ENCODE measurements at places on chromosomes 16 and 17. TPM values are rescaled to one million over a fixed set of nuclear protein-coding genes. Genes with fewer than 3 reads are reported as not detected.

- DNase-seq = peak; percentile 94
These were observed 681 bp downstream of the XPO6 start for GRCh38 chr16:28210979-28211588.

DNA sequence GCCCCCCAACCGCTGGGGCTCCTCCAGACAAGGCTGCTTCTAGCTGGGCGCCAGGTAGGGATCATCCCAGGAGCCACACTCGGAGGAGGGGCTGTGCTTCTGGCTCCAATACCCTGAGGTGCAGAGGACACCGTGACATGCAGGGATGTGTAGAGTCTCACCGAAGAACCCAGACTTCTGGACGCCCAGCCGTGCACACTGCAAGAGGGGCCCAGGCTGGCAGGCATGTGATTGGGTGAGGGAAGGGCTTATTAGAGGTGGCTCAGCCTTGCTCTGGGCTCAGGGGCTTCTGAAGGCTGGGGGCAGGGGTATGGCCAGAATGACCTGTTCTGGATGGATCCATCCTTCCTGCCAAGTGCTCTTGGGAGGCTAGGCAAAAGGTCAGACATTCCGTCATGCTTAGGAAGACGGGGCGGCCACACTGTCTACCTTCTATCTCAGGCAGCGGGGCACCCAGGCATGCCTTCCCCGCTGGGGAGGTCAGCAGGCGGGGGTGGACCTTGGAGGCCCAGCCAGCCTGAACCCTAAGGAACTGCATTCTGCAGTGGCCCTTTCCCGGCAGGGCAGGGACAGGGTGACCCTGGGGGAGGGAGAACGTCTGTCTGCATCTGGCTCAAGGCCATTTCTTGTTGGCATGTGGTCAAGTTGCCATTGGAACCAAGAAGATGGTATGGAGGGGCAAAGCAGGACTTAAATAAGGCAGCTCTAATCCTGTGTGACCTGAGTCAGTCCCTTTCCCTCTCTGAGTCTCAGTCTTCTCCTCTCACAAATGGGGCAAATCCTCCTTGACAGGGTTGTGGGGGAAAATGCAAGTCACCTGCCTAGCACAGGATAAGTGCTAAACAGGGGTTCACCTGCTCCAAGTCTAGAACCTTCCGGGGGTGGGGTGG lies 5.8 kb upstream of the ADGRG1 start:
- no peak for DNase-seq

GRCh38 chr17:73566905-73567782 lies 77.1 kb downstream of the SDK2 start:
- DNase-seq = no peak

DNA sequence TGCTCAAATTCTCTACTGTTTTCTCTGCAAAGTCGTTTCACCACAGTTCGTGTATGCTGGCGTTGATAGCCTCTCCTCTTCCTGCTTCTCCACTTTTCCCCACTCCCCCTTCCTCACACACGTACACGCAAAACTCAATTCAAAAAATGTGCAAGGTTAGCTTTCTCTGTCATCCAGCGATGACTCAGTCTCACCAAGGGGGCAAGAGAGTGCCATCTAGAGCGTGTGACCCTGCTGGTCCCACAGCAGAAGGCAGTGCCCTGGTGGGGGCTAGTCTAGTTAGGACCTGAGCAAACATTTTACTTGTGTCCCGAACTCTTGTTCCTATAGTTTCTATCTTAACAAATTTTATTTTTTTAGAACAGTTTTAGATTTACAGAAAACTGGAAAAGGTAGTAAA lies 121.2 kb upstream of the CHMP6 start:
- no peak for DNase-seq

- DNase-seq = peak; percentile 52
These were observed 898.2 kb upstream of the GOT2 start for GRCh38 chr16:59632276-59632855.

DNA sequence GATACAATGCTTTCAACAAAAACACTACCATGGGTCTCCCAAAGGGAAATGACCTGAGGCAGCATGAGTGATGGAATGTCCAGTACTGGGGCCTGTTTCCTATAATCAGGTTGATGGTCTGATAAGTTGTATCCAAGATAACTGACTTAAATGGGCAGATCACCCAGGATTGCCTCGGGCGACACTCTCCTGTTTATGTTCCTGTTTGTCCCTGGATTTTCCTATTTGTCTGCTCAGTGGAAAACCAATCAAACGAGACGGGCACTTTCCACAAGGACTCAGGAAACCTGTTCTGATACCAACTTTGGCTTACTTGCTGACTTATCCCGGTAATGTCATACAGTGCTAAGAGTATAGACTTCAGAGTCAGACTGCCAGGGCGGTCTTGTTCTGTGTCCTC lies 27.4 kb downstream of the USP43 start:
- no peak for DNase-seq

DNA sequence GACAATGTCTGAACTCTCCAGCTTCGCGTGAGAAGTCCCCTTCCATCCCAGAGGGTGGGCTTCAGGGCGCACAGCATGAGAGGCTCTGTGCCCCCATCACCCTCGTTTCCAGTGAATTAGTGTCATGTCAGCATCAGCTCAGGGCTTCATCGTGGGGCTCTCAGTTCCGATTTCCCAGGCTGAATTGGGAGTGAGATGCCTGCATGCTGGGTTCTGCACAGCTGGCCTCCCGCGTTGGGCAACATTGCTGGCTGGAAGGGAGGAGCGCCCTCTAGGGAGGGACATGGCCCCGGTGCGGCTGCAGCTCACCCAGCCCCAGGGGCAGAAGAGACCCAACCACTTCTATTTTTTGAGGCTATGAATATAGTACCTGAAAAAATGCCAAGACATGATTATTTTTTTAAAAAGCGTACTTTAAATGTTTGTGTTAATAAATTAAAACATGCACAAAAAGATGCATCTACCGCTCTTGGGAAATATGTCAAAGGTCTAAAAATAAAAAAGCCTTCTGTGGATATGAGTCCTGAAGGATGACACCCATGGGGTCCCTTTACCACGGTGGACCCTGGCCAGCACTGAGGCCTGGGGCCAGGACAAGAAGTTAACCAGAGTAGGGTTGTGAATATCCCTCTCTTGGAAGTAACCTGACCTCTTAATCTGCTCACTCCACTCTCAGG lies 10.5 kb upstream of the ITGAD start:
- peak; percentile 77 for DNase-seq

GRCh38 chr16:50665128-50665878 lies 15.8 kb downstream of the SNX20 start:
- peak; percentile 87 for DNase-seq

GRCh38 chr16:9906218-9906617 lies 276.0 kb downstream of the GRIN2A start:
- no peak for DNase-seq

DNA sequence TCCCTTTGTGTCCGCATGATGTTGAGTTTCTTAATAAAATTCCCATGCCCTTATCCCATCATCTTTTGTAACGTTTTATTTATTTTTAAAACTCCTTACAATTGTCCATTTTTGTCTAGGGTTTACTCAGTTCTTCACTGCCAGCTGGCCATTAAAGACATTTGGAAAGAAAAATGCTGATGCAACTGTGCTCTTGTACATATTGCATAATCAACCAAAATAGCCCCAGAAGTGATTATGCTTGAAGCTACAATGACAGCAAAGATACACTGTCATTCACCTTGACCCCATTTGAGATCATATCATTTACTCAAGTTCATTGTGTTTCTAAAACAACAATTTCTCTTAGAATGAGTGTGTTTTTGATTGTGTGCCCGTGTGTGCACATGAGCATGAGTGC lies 1074.6 kb upstream of the RBFOX1 start:
- no peak for DNase-seq

PRAC1 gene
- not detected for total RNA-seq

C17orf107 gene
- 8.8 TPM for total RNA-seq

CHST4 gene
- total RNA-seq = not detected

Measured in GM23248 (cell line).